ENCODE measurements at places on chromosomes 7 and 10.

- DNase-seq, result no peak
Observed at GRCh38 chr7:142606081-142606480, 143.2 kb upstream of the PRSS1 start.

DNA sequence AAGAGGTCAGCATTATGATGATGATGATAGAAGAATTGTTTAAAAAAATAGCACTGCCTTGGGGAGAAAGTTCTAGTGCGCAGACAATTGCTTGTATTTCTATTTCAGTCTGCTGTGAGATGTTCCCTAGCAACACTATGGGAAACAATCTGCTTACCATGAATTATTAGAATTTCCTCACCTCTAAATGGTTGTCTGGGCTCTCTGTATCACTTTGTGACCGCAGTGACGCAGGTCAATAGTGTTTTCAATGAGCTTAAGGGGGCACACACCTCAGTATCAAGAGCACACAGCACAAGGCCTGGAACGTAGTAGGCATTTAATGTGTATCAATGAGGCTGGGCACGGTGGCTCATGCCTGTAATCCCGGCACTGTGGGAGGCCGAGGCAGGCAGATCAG lies 98.9 kb upstream of the TARP start:
- DNase-seq, result no peak

DNA sequence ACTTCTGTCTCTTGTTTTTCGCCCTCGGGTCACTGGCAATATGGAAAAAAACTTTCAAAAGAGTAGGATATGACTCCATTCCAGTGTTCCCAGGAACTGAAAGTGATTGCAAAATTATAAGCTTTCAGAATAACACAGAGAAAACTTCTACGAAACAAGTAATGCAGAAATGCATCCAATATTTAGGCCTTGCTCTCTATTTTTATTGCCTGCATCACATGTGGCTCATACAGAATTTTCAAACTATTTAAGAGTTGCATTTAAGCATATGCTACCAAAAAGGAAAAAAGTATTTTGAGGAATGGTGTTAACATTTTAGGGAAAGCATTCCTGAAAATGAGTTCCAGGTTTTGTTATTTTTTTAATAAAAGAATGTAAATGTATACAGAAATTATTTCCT lies 228.0 kb downstream of the CACNB2 start:
- no peak for DNase-seq

- no peak for DNase-seq
Observed at GRCh38 chr10:19491166-19491565, 325.1 kb upstream of the PLXDC2 start.

DNA sequence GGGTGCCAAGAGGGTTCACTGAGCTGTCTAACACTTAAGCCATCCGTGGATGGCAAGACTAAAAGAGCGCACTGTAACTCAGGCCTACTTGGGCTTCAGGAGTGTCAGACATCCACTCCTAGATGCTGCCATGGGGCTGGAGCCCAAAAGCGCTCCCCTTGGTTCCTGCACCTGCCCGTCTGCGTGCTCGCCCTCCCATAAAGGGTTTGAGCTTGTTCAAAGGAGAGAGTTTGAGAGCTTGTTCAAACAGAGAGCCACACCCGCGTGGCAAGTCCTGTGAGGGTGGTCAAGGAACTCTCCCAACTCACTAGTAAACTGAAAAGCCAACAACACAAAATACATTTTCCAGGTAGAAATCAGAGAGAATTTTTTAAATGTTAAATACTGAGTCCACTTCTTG lies 256.7 kb downstream of the SEMA3A start:
- DNase-seq, result no peak

DNA sequence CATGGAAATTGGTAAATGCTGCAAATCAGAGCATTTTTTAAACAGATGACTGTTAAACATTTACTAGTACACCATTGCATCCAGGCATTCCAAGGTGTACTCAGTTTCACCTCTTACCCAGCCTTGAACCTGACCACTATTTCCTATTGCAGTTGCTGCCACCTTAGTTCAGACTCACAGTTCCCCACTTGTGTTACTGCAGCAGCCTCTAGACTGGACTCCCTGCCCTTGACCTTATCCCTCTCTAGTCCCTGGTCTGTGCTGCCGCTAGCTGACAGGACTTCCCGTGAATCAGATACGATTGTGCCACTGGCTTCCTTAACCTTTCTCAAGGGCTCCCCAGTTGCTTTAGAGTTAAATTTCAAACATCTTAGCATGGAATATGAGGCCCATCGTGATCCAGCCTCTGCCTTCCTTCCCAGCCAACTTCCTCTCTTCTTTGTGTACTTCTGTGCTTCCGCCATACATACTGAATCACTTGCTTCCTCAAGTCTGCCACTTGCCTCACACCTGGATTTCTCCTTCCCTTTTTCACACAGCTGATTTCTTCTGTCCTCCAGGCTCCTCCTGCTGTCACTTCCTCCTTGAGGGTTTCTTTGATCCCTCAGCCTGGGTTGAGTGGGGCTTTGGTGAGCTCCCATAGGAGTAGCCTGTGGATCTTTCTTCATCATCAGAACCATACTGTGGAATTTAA lies 118.7 kb upstream of the GJD4 start:
- no peak for DNase-seq

GRCh38 chr7:51175316-51175991 lies 141.2 kb downstream of the COBL start:
- DNase-seq, result no peak

- no peak for DNase-seq
Observed at GRCh38 chr7:32020551-32021159, 49.6 kb downstream of the PDE1C start.

DNA sequence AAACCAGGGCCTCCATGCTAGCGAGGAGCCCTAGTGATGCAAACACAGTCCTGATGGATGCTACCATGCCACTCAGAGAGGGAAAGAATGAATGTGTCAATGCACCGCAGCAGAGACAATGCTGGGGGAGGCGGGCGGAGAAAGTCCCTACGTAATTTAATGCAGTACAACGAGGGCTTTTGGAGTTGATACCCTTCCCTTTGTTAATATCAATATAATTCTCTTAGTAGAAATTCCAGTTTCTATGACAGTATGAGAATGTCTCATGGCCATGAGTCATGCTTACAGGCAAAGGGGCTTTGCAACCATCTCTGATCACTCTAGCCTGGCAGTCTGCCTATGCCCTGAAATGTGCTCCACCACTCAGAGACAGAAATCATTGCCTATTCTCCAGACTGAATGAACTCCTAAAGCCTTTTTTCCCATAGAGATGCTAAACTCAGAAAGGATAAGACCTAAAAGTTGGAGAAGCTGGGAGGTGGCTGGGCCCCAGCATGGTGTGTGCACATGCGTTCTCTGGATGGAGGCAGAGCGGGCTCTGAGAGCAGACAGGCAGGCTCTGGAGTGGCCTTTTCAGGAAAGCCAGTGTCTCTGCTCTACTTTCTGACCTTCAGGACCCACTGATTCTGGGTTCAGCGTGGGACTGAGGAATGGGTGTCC lies 20.3 kb upstream of the GIMAP2 start:
- DNase-seq, result no peak

All from NCI-H1417 treated with DMSO at 0.1 percent for 48 hours (cell line).